ENCODE measurements at places on chromosomes 7 and 10. TPM values are rescaled to one million over a fixed set of nuclear protein-coding genes. Genes with fewer than 3 reads are reported as not detected.

- H3K4me3 ChIP-seq, result no peak overlapping the region
- H3K27ac ChIP-seq, result no peak overlapping the region
- DNase-seq, result no peak
- no peaks in the 10 kb centered on the region for H3K36me3 ChIP-seq
- H3K4me1 ChIP-seq, result no peaks in the 10 kb centered on the region
These were observed 1063.5 kb upstream of the LRRN3 start for GRCh38 chr7:110027385-110027784.

DNA sequence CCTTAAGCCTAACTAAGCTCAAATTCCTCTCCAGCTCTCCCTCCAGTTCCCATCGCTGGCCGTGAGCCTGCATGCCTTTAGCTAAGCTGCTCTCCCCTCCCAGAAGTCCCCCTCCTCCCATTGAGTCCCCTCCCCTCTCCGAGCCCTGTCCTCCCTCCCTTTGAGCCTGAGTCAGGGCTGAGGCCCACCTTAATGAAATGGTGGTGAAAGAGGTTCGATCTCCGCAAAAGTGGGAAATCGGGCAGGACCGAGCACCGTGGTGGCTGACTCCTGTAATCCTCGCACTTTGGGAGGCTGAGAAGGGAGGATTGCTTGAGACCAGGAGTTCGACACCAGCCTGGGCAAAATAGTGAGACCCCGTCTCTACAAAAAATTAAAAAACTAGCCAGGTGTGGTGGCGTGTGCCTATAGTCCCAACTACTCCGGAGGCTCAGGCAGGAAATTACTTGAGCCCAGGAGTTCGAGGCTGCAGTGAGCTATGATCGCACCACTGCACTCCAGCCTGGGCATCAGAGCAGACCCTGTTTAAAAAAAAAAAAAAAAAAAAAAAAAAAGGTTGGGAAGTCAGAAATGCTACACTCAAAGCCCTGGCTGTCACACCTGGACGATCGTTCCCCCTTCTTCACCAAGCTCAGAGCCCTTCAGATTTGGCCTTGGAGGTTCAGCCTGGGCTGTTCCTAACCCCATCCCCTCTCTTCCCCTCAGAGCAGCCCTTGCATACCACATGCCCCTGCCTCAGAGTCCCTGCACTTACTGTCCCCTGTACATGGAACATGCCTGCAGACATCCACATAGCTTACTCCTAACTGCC lies 995 bp upstream of the CLDN3 start:
- no peak overlapping the region for H3K4me3 ChIP-seq
- H3K27ac ChIP-seq, result no peak overlapping the region
- no peak for DNase-seq
- peaks cover 6% of the 10 kb centered on the region for H3K4me1 ChIP-seq

Gene EPC1
- 33.9 TPM for total RNA-seq

DNA sequence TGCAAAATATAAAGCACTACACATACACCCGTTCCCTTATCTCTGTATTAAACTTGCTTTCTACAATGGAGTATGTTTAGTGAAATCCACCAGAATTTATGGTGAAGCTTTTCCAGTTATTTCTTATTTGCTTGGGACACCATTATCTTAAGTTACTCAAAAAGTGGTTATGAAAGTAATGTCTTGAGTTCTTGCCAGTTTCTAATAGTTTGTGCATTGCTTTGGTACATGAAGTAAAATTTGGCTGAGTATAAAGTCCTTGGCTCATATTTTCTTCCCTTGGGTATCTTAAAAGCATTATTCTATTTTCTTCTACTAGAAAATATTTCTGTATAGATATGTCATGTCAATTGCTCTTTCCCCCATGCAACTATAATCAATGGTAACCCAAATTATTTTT lies 85.2 kb downstream of the POLR1F start:
- H3K27ac ChIP-seq, result no peak overlapping the region
- no peaks in the 10 kb centered on the region for H3K27me3 ChIP-seq
- no peaks in the 10 kb centered on the region for H3K36me3 ChIP-seq
- no peaks in the 10 kb centered on the region for H3K4me1 ChIP-seq

Gene NPC1L1
- not detected for total RNA-seq

- H3K36me3 ChIP-seq, result peaks cover 17% of the 10 kb centered on the region
- H3K4me3 ChIP-seq, result no peak overlapping the region
- DNase-seq, result no peak
- H3K4me1 ChIP-seq, result peaks cover 1% of the 10 kb centered on the region
- H3K27ac ChIP-seq, result no peak overlapping the region
These were observed 18.9 kb downstream of the LOXL4 start for GRCh38 chr10:98249134-98249533.

Gene CHCHD2
- 726 TPM for total RNA-seq

- H3K4me3 ChIP-seq, result no peak overlapping the region
- no peaks in the 10 kb centered on the region for H3K4me1 ChIP-seq
- no peak overlapping the region for H3K27ac ChIP-seq
- H3K27me3 ChIP-seq, result peaks cover 8% of the 10 kb centered on the region
- H3K36me3 ChIP-seq, result no peaks in the 10 kb centered on the region
These were observed 293.9 kb downstream of the SNX13 start for GRCh38 chr7:17646253-17646956.

Gene AVPI1
- 2.5 TPM for total RNA-seq

Gene CRTAC1
- total RNA-seq, result not detected

- no peaks in the 10 kb centered on the region for H3K4me1 ChIP-seq
- H3K27ac ChIP-seq, result no peak overlapping the region
- peaks cover 7% of the 10 kb centered on the region for H3K27me3 ChIP-seq
- no peaks in the 10 kb centered on the region for H3K36me3 ChIP-seq
- no peak for DNase-seq
- no peak overlapping the region for H3K4me3 ChIP-seq
These were observed 5.2 kb downstream of the SEMA3E start for GRCh38 chr7:83643739-83644138.

DNA sequence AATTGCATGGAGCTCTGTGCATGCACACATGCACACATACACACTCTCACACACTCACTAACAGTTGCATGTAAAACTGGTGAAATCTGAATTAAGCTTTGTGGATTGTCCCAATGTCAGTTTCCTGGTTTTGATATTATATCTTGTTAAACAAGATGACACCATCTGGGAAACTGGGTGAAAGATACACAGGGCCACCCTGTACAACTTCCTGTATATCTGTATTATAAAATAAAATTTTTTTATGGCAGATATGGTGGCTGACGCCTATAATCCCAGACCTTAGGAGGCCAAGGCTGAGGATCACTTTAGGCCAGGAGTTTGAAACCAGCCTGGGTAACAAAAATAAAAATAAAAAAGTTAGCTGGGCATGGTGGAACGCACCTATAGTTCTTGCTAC lies 87.4 kb downstream of the PTPN20 start:
- H3K36me3 ChIP-seq, result no peaks in the 10 kb centered on the region
- DNase-seq, result no peak
- no peak overlapping the region for H3K4me3 ChIP-seq
- no peak overlapping the region for H3K27ac ChIP-seq

DNA sequence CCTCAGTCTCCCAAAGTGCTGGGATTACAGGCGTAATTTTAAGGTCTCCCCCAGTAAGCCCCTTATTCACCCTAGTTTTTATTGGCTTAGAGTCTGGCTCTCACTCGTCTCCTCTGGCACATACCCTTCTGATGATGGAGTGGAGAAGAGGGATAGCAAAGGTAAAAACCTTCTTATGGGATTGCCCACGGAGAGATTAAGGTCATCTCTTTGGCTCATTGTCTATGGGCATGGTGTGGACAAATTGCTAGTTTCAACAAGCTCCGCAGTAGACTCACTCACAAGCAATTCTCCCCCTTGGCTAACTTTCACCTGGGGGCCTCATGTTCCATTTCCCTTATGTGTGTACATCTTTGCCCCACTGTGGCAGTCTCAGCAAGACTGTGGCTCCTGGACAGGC lies 22.4 kb upstream of the TSGA13 start:
- DNase-seq, result no peak
- H3K4me3 ChIP-seq, result no peak overlapping the region
- peaks cover 26% of the 10 kb centered on the region for H3K27me3 ChIP-seq

Gene SMO
- total RNA-seq, result 1.7 TPM

DNA sequence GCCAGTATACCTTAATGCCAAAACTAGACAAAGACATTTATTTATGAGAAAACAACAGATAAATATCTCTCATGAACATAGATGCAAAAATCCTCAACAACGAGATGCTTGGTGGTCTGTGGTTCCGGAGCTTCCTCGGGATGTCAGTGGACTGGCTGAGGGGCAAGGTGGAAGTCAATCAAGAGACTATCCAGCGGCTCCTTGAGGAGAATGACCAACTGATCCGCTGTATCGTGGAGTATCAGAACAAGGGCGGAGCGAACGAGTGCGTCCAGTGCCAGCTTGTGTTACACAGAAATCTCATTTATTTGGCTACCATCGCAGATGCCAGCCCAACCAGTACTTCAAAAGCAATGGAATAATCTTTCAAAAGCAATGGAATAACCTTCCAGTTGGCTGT lies 60.0 kb upstream of the PARD3 start:
- DNase-seq, result no peak
- H3K4me3 ChIP-seq, result no peak overlapping the region
- H3K27me3 ChIP-seq, result no peaks in the 10 kb centered on the region
- no peaks in the 10 kb centered on the region for H3K4me1 ChIP-seq
- no peak overlapping the region for H3K27ac ChIP-seq

GRCh38 chr7:155191901-155192478 lies 105.7 kb upstream of the INSIG1 start:
- H3K36me3 ChIP-seq, result peaks cover 5% of the 10 kb centered on the region
- peaks cover 16% of the 10 kb centered on the region for H3K27me3 ChIP-seq
- peaks cover 20% of the 10 kb centered on the region for H3K4me1 ChIP-seq

Gene CHN2
- total RNA-seq, result 1.8 TPM

DNA sequence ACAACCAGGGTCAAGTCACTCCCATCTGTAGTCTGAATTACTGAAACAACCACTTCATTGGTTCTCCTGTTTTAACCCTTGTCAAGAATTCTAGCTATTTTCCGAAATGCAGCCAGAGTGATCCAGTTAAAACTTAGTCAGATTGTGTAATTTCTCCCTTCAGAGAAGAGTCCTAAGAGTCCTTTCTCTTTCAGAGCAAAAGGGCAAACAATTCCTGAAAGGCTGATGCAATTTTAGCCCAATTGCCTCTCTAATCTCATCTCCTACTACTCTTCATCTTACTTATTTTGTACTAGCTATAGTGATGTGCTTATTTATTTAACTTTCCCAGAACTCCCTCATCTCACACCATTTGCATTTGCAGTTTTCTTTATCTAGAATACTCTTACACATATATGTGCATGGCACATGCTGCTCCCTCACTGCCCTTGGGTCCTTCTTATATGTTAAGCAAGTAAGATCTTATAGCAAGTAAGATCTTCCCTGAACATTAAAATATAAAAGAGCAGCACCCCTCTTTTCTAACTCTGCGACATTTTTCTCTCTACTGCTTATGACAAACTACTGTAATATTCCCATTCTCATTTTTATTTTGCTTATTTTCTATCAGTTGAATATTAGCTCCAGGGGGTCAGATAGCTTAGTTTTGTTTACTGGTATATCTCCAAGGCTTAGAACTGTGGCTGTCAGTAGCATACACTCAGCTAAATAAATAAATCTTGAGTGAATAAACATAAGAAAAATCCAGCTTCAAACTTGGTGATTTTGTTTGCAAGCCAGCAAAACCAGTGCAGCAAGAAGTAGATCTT lies 44.6 kb downstream of the HGF start:
- H3K4me1 ChIP-seq, result no peaks in the 10 kb centered on the region
- no peak for DNase-seq
- H3K4me3 ChIP-seq, result no peak overlapping the region
- no peaks in the 10 kb centered on the region for H3K27me3 ChIP-seq

GRCh38 chr7:156614434-156615264 lies 25.9 kb upstream of the RNF32 start:
- peaks cover 19% of the 10 kb centered on the region for H3K4me1 ChIP-seq
- peaks cover 42% of the 10 kb centered on the region for H3K27me3 ChIP-seq
- no peak overlapping the region for H3K4me3 ChIP-seq
- no peak for DNase-seq
- H3K27ac ChIP-seq, result no peak overlapping the region

Data from activated CD8-positive, alpha-beta T cell treated with anti-CD3 and anti-CD28 coated beads for 36 hours (primary cell).